ENCODE measurements at places on chromosomes 1 and 21.

DNA sequence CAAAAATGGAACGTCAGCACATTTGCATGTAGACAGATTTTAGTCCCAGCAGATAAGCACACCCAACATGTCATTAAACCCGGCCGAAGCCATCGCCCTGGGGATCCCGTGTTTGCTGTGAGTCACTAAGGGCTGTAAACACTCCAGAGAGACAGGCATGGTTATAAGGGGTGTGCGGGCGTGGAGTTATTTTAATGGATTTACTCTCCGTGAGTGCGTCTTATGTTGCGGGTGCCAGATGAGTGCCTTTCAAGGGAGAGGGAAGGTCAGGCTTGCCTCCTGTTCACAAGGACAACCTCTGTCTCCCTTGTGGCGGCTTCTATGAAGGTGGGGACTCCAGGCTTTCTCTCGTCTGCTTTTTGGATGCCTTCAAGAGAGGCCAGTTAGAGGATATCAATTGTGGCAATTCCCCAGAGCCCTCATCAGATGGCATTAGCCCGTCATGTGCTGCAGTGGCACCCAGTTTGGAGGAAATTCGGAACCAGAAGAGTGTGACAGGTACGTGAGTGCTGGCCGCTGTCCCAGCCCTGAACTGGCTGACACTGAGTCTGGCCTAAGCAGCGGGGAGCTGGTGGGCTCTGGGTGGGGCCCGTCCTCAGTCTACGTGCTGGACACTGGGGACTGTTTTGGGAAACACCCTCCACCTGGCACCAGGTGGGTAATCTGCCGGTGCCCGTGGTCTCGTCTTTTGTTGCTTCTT is 223.8 kb upstream of the TMEM51 start:
- no peak for DNase-seq

DNA sequence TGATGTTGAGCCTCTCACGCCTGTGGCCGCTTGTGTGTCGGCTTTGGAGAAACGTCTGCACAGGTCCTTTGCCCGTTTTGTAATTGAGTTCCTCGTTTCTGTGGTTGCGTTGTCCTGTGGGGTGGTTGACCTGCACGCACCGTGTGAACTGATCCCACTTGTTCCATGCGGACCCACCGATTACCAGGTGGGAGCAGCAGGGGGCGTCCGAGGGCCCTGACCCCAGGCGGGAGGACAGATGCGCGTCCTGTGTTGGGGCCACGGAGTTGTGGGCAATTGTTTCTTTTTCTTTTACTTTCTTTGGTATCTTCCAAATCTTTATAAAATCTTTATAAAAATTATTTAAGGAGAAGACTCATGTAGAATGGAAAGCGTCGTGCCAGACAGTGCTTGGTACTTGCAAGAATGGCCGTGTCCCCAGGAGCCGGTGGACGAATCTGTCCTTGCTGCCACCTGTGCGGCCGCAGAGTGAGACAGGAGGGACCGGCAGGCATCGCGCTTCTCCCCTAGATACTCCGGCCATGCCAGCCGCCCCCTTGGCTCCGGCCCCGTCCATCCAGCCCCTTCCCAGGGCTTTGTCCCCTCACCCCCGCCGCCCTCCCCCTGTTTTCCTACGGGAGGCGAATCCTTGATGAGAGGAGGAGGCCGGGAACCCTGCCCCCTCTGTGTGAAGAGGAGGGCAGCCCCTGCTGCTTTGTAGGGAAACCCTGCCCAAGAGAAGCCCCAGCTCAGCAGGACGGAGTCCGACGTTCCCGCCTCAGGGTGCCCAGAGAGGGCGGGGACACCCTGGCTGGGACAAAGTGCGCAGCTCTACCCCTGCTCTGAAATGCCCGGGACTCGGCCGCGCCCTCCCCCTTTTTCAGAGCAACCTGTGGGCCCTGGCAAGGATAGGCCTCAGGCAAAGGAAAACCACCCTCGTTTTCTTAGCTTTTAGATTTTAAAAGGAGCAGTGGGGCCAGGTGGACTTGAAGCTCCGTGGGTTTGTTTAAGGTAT is 41.7 kb downstream of the PRKCZ start:
- DNase-seq: no peak

GRCh38 chr1:205227584-205228013 is at the start of gene TMCC2:
TMCC2 (plus strand) TSS chr1:205227946; CDS start chr1:205228565, 619 bp downstream.
- peak; percentile 46 for DNase-seq

GRCh38 chr1:65209005-65209885 is 61.2 kb downstream of the AK4 start:
- no peak for DNase-seq

DNA sequence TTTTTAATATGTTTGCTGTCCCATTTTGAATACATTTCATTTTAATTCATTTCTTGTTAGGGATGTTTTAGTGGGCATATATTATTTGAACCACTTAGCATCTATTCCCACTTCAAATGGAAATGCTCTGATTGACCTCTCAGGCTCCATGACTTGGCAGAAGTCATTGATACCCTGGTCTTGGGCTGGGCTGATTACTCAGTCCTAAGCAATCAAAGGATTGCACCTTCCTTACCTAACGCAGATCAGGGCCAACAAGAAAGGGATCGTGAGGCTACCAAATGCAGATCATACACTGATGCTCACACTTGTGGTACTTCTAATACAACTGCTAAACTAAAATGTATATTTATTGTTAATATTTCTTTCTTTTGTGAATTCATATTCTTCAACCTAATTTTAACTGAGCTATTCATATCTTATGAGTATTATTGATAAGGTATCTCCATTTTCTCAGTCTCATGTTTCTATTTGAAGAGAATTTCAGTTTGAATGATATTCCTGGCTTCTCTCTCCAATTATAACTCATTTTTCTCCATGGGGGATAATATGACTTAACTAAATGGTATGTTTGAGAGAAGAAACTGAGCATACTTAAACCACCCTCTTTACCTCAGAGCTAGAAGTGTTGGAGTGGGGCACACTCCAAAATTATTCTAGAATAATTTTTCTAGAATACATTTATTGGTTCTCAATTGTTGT is 615.5 kb upstream of the ADAMTS5 start:
- DNase-seq: no peak

- DNase-seq: no peak
These were observed 58.0 kb downstream of the RAP1GAP start for GRCh38 chr1:21610989-21611785.
